HS-5 (cell line): ENCODE measurements at places on chromosomes 7 and 10.

DNA sequence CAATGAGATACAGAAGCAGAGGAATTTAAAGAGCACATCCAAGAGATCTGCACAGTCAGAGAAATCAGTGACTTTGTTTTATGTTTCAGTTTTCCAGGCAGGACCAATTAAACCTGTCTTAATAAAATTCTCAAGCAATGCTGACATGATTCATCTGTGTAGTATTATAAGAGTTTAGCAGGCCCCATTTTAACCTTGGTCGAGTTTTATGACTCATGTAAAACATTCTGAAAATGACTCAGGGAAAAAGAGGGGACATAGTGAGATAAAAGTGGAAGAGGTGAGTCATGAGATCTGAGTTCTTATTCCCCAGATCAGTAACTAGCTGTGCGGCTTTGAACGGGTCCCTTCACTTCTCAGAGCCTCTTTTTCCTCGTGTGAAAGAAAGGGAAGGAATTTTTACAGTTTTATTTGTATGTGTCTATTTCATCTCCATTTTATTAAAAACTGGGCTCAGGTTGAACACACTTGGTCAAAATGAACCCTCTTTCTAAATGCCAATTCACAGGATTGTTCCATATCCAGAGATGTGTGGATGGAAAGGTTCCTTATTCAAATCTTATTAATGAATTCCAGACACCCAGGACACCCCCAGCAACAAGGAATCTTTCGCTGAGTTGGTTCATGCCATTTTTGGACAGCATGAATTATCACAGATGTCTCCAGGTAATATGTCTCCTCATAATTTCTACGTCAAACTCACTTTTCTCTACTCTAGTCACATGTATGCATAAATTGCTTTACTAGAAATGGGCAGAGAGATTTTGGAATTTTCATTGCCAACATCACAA lies 143.2 kb downstream of the JAZF1 start:
- peak; percentile 99 for DNase-seq

DNA sequence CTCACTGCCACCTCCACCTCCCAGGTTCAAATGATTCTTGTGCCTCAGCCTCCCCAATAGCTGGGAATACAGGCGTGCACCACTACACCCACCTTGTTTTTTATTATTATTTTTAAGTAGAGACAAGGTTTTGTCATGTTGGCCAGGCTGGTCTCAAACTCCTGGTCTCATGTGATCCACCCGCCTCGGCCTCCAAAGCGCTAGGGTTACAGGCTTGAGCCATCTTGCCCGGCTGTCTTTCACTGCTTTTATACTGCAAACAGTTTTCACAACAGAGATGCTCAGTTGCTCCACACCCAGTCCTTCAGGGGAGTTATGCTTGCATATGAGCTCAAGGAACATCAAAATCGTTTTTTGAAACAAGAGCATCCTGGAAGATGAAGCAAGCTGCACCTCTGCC lies 1.3 kb upstream of the PRR15 start:
- no peak for DNase-seq

- DNase-seq = no peak
Observed at GRCh38 chr10:34739915-34740314, 75.2 kb downstream of the PARD3 start.

DNA sequence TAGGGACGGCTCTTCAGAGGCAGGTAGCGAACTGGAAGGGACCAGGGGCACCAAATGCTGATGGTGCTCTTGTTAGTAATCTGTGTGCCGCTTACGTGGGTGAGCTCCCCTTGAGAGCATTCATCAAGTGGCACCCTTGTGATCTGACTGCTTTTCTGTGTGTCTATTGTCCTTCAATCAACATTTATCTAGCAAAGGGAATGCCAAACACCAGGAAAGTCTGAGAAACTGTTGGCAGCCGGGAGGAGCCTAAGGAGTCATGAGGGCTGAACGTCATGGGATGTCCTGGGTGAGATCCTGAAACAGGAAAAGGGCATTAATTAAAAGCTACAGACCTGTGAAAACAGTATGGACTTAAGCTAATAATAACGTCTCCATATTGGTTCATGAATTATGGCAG lies 733.1 kb downstream of the TYW1 start:
- no peak for DNase-seq

- no peak for DNase-seq
Observed at GRCh38 chr10:131997366-131998049, 15.8 kb upstream of the BNIP3 start.

- no peak for DNase-seq
Observed at GRCh38 chr10:33886299-33886698, 551.8 kb upstream of the NRP1 start.

DNA sequence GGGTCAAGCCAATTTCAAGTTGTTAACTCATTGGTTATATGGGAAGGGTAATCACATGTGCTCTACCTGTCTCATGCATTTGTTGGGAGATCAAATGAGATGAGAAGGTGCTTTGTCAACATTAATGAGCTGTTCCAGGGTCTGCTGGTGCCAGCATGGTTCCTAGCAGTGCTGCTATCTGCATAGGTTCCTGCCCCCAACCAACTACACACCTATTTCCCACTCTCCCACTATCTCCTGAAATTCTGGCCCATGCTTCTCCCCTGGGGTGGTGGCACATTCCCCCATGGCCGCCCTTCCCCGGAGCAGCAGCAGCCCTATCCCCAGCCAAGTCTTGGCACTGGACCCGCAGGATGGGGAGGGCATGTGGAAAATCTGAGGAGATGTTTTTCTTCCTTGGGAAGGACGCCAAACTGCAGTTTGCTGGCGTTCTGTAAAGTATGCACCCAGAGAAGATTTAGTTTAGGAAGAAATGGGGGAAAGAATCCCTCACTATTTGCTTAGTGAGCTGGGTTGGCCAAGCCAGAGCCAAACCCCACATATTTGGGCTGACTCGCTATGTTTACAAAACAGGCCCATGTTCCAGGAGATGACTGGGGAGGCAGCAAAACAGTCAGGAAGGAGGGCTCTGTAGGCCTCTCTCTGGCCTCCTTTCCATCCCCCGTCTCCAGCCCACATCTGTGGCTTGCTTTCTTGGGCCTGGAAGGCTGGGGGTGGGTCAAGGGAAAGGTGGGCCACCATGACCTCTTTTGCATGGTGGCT lies 42.5 kb downstream of the PPP1R3C start:
- DNase-seq = no peak

GRCh38 chr7:84686373-84686772 lies 491.8 kb upstream of the SEMA3A start:
- DNase-seq = no peak

DNA sequence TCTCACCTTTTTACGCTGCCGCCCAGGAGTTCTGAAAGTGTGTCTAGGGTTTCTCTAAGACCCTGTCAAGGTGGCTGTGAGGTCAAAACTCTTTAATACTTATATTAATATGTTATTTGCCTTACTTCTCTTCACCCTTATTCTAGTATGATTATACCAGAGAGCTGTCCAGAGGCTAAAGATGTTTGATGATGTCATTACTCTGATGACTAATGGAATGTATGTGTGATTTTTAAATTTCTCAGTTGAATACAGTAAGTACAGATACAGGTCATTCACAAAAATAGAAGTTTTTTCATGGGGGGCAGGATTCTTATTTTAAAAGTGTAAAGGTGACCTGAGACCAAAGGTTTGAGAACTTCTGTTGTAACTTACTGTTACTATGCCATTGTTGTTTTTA lies 150.6 kb upstream of the FOXP2 start:
- DNase-seq = no peak

- no peak for DNase-seq
Observed at GRCh38 chr7:121901026-121901425, 28.1 kb downstream of the PTPRZ1 start.

GRCh38 chr7:44853391-44853790 lies 5.5 kb upstream of the H2AZ2 start:
- no peak for DNase-seq

- no peak for DNase-seq
Observed at GRCh38 chr7:35386816-35387706, 133.2 kb upstream of the TBX20 start.

DNA sequence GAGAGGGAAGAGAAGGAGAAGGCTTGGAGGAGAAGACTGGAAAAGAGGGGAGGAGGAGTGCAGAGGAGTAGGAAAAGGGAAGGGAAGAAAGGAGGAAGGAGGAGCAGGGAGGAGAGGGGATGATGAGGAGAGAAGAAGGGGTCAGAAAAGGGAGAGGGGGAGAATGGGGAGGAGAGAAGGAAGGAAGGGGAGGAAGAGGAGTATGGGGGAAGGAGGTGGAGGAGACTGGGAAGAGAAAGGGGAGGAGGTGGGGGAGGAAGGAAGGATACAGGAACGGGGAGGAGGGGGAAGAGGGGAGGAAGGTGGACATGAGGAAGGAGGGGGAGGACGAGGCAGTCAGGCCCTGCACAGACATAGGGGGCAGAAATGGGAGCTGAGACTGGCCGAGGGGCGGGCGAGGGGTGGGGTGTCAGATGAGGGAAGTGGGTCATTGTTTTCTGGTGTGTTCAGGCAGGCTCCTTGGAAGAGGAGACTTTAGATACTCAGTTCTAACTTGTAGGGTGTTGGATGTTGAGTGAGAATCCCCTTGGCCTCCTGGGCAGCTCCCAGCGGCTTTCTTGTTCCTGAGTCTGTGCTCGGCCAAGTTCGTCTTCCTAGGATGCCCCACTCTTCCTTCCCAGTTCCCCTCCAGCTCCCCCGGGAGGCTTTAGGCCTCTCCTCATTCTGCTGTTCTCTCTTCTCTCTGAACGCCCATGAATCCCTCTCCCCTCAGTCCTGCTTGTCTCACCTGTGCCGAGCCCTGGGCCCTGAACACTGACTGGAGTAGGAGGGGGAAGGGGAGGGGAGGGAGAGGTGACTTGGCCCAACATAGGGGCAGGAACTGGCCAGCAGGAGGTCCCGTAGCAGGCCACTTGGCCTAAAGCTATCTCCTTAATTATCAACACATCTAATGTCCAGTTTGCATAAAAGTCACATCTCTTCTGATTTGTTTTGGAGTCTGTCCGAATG lies 12.8 kb upstream of the CRHR2 start:
- DNase-seq = no peak

DNA sequence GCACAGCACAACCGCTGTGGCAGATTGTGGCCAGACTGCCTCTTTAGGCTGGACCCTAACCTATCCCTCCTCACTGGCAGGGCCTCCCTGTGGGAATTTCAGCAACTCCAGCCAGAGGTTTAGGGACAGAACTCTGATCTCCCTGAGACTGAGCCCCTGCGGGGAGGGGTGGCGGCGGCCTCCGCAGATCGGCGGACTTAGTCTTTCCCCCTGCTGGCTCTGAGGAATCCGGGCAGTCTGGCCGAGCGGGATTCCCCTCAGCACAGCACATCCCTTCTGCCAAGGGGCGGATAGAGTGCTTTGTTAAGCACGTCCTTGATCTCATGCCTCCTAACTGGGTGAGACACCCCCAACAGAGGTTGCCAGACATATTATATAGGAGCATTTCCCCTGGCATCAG lies 224.2 kb upstream of the NPY start:
- DNase-seq = no peak

- no peak for DNase-seq
Observed at GRCh38 chr7:26937939-26938623, 73.7 kb upstream of the SKAP2 start.

DNA sequence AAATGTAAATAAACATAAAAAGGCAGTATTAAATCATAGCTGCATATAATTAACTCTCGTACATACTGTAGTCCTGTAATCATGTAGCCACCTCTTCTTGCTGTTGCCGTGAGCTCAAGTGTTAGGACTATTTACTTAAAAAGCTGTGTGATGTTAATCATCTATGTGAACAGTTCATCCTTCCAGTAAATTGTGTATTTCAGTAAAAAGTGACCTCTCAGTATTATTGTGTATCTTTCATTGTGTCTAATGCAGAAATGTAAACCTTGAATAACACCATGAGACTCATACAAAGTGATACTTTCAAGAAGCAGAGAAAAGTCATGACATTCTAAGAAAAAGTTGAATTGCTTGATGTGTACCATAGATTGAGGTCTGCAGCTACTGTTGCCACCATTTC lies 38.0 kb downstream of the ADD3 start:
- DNase-seq = no peak

GRCh38 chr10:101666083-101666482 lies 28.9 kb downstream of the FBXW4 start:
- DNase-seq = no peak

GRCh38 chr7:120273476-120273975 lies 551 bp downstream of the KCND2 start:
- DNase-seq = no peak

GRCh38 chr10:47253030-47253637 lies 46.9 kb upstream of the GDF10 start:
- DNase-seq = no peak
